NCI-H1417 treated with DMSO at 0.1 percent for 48 hours (cell line): ENCODE measurements at places on chromosomes 13 and 19.

GRCh38 chr19:49132974-49133609, 13.7 kb downstream of the PPFIA3 start:
- DNase-seq = no peak

GRCh38 chr13:32340914-32341313, 25.6 kb downstream of the BRCA2 start:
- DNase-seq = no peak

DNA sequence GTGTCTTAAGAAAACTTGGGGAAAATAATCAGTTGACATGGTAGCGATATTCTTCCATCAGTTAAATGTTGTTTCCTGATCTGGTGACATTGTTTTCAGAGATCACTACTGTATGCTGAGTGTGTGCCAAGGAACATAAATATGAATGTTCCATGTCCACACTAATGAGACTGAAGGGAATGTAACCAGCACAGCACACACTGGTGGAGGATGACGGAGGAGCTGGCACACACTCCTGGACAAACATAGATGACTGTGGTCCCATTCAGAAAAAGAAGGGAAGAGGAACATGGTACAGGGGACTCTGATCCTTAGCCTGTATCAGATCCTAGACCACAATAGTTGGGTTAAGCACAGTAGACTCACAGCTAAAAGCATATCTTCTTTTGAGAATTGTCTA, 574.8 kb downstream of the MYO16 start:
- no peak for DNase-seq

DNA sequence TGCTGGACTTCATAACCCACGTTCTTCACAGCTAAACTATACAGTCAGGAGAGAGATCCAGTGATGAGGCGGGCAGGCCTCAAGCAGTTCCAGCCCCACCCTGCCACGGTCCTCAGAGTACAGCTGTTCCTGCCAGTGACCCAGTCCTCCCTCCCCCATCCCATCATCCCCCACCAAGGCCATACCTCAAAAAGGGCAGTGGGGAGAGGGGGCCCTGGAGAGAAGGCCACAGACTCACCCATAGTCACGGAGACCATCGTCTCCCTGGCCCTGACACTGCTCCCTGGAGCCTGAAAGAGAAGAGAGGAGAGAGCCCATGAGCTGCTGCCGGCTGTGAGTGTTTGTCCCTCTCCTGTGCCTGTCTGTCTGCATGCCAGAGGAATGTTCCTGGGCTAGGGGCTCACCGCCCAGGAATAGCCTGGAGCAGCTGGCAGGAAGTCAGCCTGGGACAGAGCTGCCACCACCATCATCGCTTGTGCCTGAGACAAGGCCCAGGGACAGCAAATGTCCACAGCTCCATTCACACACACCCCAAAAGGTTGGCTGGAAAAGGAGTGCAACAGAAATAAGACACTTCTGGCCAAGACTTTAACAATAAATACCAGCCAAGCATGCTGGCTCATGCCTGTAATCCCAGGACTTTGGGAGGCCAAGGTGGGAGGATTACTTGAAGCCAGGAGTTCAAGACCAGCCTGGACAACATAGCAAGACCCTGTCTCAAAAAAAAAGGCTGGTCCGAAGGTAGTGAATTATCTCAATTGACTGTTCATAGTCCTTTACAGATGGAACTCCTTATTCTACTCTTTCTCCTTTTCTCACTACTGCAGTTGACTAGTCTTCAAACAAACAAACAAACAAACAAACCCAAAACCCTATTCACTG, 6.4 kb downstream of the C19orf47 start:
- no peak for DNase-seq

- no peak for DNase-seq
Measured at GRCh38 chr13:70172946-70173597, 64.8 kb upstream of the KLHL1 start.

DNA sequence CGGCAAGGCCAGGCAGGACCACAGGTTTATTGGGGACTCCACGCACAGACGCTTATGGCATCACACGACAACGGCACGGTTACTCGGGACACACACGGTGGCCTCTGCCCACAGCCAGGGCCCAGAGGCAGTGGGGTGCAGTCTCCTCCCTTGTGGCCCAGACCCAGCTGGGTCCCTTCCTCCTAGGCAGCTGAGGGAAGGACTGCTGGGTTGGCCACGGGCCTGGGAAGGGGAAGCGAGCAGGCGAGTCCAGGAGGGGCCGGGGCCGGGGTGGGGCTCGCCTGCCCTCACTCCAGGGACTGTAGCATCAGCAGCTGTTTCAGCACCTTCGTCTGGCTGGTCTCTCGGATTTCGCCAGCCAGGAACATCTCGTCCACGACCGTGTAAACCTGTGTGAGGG, 12.5 kb downstream of the AP2S1 start:
- DNase-seq = no peak

DNA sequence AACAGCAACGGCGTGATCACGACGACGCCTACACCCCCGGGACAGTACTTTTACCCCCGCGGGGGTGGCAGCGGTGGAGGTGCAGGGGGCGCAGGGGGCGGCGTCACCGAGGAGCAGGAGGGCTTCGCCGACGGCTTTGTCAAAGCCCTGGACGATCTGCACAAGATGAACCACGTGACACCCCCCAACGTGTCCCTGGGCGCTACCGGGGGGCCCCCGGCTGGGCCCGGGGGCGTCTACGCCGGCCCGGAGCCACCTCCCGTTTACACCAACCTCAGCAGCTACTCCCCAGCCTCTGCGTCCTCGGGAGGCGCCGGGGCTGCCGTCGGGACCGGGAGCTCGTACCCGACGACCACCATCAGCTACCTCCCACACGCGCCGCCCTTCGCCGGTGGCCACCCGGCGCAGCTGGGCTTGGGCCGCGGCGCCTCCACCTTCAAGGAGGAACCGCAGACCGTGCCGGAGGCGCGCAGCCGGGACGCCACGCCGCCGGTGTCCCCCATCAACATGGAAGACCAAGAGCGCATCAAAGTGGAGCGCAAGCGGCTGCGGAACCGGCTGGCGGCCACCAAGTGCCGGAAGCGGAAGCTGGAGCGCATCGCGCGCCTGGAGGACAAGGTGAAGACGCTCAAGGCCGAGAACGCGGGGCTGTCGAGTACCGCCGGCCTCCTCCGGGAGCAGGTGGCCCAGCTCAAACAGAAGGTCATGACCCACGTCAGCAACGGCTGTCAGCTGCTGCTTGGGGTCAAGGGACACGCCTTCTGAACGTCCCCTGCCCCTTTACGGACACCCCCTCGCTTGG, 966 bp downstream of the JUNB start:
- DNase-seq = no peak
